ENCODE measurements at places on chromosomes 3 and 15.

- DNase-seq = peak; percentile 11
Measured at GRCh38 chr3:8932507-8932906, 30.8 kb downstream of the RAD18 start.

DNA sequence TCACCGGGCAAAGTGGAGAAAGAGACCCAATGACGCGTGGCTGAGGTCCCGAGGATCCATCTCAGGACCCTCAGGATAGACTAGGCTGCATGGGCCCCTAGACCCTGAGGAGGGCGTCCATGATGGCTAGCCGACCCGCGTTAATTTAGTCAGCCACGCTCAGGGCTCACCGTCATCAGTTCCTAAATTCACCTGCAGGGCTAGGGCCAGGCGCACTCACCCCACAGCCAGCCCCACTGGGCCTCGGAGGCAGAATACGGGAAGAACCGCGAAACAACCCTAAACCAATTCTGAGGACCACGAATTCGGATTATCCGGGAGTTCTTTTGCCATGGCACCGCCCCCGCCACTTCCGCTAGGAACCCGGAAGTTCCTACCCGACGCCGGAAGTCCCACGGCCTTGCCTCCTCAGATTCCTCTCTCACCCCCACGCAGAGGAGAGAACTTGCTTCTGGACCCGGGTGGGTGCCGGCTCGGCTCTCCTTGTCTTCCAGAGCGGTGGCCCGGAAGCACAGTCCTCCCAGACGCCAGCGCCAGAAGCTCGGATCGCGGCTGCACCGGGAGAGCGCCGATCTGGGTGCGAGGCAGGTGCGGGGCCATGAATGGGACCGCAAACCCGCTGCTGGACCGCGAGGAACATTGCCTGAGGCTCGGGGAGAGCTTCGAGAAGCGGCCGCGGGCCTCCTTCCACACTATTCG is at the start of the genes EAF1 and METTL6:
Gene EAF1 (plus strand): TSS at position 417 of the 699 bp plus-strand sequence. CDS start 182 bp downstream, at position 599.
Gene METTL6 (minus strand): TSS at position 363 of the 699 bp plus-strand sequence. CDS start 1,033 bp downstream, outside the sequence.
- peak; percentile 84 for DNase-seq

GRCh38 chr3:102374863-102375634 is 59.8 kb upstream of the ZPLD1 start:
- no peak for DNase-seq

DNA sequence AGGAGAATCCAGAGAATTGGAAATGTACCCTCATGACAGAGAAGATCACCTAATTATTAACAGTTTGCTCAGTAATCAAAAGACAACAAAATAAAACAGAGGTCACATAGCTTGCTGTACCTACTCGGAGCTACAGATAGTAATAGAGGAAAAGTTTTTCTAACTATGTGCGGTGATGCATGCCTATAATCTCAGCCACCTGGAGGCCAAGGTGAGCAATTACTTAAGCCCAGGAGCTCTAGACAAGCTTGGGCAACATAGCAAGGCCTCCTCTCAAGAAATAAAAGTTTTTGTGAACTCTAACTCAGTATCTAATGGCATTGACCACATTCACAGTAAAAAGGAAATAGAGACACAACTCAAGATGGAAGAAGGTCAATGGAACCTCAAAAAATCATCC is 243.6 kb downstream of the ATP8B4 start:
- peak; percentile 9 for DNase-seq

GRCh38 chr15:74422652-74423430 is 10.9 kb downstream of the SEMA7A start:
- DNase-seq = no peak

DNA sequence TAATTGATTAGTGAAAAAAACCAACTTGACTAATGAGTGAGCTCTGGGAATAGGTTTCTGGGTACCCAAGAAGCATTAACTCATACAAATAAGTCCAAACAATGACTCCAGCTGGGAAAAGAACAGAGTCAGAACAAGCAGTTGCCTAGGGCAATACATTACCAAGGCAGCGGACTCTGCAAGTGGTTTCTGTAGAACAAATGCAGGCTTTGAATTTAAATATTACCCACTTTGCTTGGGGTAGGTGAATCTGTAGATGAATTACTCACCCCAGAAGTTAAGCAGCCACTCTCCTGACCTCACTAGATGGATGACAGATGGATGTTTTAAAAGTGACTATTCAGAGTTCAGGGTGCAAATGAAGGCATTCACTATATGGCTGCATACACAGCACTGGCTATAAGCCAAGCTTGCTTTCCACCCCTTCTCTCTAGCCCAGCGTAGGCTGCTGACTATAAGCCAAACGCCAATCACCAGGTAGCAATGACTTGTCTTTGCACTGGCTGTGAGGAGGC is 73.1 kb upstream of the BHLHE40 start:
- peak; percentile 96 for DNase-seq

DNA sequence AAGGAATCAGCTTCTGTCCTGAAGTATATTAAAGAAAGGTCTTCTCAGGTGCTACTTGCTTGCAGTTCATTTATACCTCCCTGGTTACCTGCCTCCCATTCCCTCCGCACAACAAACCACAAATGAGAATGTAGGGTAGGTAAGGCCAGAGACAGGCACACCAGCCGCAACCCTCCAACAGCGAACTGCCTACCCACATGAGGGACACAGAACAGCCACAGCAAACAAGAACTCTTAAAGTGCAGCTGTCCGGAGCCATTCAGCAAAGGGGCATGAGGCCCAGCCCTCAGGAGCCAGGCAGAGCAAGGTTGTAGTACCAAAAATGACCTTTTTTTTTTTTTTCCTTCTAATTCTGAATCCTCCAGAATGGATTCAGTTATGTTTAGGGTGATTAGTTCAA is 52.4 kb downstream of the SPSB4 start:
- no peak for DNase-seq

DNA sequence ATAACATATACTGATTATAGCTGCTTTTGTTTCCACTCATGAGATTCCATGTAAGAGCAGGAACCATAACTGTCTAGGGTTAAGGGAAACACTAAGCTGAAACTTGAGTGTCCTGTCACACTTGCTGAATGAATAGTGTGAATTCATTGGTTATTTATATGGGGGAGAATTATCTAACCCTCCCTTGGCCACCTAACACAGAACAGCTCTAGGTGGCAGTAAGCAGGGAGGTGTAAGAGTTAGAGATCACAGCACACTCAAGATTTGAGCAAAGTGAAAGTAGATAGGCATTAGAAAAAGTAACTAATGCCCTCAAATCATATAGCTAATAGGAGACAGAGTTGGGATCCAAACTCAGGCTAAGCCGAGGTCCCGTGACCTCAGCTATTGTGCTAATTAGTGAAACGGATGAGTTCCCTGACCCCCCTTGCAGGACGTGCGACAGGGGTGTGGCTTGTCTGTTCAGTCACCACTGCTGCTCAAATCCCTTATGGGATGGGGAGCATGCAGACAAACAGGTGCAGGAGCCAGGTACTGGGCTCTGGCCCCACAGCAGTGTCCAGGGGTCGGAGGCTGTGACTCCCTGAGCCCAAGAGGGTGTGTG is 27.7 kb upstream of the ANO10 start:
- no peak for DNase-seq

- DNase-seq = peak; percentile 24
Measured at GRCh38 chr3:10495003-10495402, 10.4 kb downstream of the ATP2B2 start.

DNA sequence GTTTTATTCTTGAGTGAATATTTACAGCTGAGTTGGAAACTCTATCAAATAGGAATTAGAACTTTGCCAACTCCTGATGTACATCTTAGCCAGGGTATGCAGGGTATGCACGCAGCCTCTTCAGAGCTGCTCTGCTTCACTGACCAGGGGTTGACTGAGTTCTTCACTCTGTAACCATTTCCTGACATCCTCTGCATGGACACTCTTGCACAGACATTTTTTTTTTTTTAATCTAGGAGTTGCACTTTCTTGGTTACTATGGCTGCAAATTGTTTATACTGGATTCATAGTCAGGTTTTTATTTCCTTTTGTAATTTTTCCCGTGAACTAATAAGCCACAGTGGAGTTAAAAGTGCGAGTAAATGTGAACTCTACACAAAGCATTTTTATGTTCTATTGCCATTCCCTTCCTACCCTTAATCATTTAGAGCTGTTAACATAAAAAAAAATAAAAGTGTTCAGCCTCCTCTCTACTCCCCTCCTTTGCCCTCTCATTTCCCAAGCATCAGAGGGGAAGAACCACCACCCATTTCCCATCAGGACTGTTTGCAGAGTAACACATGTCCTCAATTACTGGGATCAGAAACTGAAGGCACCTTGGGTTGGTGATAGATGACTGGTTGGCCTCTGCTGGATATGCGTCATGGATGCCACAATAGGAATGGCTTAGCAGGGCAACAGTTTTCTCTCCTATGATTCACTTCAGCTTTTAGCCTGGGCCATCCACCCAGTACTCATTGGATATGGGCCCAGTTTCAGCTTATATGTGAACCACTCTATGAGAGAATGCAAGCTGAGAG is 54.0 kb downstream of the DUT start:
- DNase-seq = peak; percentile 52

DNA sequence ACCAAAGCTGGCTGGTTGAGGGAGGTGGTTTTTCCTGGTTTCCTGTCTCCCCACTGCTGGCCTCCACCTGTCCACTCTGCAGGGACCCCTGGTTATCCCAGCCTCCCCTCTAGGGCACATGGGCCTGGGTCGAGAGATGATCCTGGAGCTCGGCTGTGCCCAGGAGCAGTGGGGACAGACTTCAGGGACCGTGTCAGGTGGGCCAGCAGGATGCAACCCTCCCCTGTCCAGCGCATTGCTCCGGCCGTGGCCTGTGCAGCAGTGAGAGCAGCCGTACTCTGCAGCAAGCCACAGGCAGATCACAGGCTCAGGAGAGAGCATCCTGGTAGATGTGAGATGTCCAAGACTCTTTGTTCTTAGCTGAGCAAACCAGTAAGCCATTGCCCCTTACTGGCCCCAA is 92.5 kb upstream of the RPL32 start:
- DNase-seq = no peak

GRCh38 chr3:212432-212831 is 15.9 kb downstream of the CHL1 start:
- DNase-seq = no peak

GRCh38 chr3:56694867-56695683 is 12.0 kb upstream of the TASOR start:
- no peak for DNase-seq

DNA sequence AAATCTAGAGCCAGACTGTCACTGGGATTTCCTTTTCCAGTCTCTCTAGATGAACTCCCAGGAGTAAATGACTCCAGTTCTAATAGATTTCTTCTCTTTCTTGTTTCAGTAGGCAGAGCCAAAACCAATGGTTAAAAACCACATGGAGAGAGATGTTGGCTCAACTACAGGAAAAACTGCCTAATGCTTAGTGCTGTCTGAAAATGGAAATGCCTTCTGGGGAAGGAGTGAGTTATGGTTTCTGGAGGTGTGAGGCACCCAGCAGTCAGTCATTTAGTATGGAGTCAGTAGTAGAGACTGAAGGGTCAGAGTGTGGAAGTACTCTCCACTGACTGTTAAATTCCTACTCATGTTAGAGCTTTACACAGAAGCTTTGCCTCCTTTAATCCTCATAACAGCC is 136.7 kb downstream of the CCNL1 start:
- DNase-seq = peak; percentile 29

GRCh38 chr3:140995881-140996280 is 54.2 kb downstream of the SLC25A36 start:
- peak; percentile 5 for DNase-seq

GRCh38 chr3:65734792-65735191 is 303.9 kb downstream of the MAGI1 start:
- DNase-seq = peak; percentile 18

Measured in NCI-H69 (cell line).